Upper lobe of right lung (tissue), 1 donor: ENCODE measurements at places on chromosomes 6 and 20. TPM values are rescaled to one million over a fixed set of nuclear protein-coding genes. Genes with fewer than 3 reads are reported as not detected.

Gene CRISP3
- total RNA-seq: not detected

Gene DACT2
- 2.5 TPM for total RNA-seq

Gene VWA7
- total RNA-seq: 3.4 TPM

Gene PERP
- 33.2 TPM for total RNA-seq

DNA sequence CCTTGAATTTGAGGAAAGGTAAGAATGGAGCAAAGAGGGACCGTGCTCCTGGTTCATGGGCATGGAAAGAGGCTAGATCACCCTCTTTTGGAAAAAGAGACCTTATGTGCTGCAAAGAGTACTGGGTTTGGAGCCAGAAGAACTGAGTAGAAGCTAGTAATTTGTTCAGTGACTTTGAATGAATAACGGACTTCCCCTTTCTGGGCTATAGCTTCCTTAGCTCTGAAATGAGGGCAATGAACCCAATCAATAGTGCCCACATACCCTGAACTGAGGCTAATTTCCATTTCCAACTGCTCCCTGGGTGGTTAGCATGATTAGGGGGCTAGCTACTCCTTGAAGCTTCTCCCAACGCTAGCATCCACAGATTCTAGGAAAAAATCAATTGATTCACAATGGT lies 121.4 kb downstream of the UNC5CL start:
- no peak for DNase-seq

DNA sequence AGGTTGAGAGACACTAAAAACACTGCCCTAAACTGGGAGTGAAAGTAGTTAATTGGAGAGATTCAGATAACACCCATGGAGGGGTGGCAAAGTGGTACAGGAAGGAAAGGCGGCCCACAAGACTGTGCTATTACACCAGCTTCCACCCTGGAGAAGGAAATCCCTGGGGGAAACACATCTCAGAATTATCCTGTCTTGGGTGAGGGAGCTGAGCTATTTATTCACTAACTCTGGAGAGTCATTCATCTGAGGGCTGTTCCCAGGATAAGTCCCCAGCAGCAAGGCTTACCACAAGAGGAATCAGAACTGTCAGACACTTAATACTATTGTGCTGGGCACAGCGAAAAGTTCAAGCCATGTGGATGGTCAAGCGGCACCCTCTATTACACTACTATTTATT lies 9.9 kb downstream of the TBCC start:
- DNase-seq: no peak

DNA sequence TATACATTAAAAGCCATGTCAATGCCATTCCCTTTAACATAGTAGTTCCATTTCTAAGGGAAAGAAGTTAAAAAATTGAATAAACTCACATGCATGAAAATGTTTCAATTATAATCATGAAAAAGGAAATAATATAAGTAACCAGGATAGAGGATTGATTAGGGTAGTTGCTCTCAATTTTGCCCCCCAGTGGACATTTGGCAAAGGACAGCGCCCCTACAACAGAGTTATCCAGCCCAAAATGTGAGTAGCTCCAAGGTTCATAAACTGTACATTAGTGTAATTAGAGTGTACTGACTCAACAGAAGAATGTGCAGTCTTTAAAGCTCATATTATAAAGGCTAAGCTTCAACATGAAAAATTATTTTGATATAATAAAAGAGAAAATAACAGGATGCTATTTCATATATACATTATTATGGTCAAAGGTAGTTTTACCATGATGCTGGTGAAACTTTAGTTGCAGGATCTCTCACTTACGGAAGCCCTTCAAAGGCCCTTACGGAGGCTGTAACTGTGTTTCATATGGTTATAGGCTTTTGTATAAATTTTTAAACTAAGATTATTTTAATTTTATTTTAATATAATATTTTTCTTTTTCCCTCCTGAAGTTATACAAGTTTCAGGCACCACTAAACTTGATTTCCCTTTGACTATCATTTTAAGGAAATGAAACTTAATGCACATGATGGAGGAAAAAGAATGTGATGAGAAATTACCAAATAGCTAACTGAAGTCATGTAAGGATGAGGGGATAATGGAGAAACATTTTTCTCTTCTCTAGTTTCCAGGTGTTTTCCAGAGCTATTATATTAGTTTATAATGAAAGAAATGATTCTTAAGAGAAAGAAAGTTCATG lies 403.6 kb downstream of the PLCB1 start:
- DNase-seq: no peak

GRCh38 chr6:45617441-45617840 lies 239.7 kb upstream of the SUPT3H start:
- DNase-seq: no peak

- DNase-seq: no peak
These were observed 202.5 kb upstream of the SGK1 start for GRCh38 chr6:134520181-134521115.

- no peak for DNase-seq
These were observed 73.2 kb downstream of the LY86 start for GRCh38 chr6:6661684-6662083.

GRCh38 chr6:111766201-111766857 lies 106.9 kb downstream of the FYN start:
- DNase-seq: no peak

DNA sequence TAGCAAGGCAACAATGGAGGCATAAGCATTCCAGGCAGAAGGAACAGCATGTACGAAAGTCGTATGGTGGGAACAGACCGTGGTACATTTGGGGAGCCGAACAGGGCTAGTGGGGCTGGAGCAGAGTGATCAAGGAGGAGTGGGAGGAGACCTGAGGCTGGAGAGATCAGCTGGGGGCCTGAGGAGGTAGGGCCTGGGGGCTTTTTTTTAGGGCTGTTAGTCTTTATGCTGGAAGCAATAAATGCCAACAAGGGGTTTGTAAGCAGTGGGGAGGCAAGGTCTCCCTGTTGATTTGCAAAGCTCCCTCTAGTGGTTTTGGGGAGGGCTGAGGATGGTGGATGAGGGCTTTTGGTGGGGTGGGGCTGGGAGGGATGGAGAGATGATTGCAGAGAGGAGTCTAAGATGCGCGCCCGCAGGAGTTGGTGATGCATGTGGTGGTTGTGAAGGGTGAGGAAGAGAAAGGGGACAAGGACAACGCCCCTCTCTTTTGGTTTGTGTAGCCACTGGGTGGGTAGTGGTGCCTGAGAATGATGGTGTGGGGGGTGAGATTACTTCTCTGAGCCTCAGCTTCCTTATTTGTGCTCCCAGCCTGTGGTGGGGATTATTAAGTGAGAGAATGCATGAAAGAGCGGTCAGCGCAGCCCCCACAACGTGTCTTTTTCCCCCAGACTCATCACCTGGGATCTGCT lies 74.1 kb upstream of the TOX2 start:
- DNase-seq: no peak

- DNase-seq: no peak
These were observed 112.1 kb downstream of the TCP11 start for GRCh38 chr6:35028781-35029769.

- DNase-seq: no peak
These were observed 10.3 kb downstream of the DSE start for GRCh38 chr6:116381000-116381399.

DNA sequence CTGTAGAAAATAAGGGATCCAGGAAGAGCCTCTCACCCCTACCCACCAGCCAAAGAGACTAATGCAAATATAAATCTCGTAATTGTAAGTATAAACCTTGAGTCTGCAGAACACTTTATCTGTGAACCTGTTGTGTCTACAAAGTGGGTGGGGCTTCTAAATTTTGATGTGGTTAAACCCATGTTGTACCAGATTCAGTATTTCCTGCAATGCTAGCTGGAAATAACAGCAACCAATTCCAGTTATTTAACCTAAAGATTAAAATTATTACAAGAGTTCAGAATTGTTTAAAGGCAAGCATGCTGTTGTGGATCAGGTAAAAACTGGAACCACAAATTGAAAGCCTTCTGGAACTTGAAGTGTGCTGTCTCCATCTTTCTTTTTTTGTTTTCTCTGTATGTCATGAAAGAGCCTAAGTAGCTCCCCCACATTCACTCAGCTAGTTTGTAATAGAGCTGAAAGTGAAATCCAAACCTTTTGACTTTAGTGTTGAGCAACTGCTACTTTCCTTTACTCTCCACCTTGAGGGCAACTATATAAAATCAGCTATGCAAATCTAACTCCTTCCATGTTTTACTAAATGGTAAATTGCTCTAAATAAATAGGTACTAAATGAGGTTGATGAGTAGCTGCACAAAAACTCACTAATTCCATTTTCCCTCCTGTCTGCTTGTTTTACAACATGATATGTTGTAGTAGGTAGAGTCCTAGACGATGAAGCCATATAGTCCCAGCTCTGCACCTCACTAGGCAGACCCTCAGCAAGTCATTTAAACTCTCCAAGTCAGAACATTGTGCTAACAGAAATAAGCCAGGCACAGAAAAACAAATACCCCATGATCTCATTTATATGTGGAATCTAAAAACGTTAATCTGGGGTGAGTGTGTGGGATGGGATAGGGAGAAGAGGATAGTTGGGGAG lies 17.9 kb upstream of the THEMIS start:
- DNase-seq: no peak

- no peak for DNase-seq
These were observed 115.3 kb downstream of the LCA5 start for GRCh38 chr6:79421707-79422484.

GRCh38 chr6:36113703-36114102 lies 16.6 kb upstream of the MAPK13 start:
- DNase-seq: no peak

- DNase-seq: no peak
These were observed 122.9 kb downstream of the PDE7B start for GRCh38 chr6:135974426-135974825.

DNA sequence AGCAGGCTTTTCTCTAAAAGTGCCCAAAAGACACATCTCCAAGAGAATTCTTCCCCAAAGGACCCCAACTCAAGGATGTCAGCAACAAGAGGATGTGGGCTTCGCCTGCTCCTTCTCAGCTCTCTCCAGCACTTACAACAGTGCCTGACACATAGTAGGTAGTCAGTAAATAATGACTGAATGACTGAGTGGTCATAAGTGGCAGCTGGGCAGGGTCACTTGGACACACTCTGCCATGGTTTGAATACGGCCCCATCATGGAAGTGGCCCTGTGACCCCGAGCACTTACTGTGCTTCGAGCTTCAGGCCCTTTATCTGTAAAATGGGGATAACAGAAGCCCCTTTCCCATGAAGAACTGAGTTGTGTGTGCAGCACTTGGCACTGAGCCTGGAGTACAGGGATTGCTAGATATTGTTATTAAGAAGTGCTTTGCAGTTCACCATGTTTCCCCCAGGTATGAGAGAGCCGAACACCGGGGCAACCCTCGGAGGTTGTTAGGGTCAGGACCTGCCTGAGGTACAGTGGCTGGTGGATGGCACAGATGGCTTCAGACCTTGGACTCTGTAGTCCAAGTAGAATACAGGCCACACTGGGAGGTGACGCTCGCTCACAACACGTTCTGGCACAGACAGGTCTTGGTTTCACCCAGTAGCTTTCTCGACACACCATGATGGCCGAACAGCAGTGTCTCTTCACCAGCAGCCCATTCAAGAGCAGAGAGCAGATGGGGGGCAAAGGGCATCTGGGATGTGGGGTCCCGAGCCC lies 56.0 kb downstream of the NOL4L start:
- no peak for DNase-seq

GRCh38 chr6:37129566-37129965 lies 40.4 kb upstream of the PIM1 start:
- no peak for DNase-seq

DNA sequence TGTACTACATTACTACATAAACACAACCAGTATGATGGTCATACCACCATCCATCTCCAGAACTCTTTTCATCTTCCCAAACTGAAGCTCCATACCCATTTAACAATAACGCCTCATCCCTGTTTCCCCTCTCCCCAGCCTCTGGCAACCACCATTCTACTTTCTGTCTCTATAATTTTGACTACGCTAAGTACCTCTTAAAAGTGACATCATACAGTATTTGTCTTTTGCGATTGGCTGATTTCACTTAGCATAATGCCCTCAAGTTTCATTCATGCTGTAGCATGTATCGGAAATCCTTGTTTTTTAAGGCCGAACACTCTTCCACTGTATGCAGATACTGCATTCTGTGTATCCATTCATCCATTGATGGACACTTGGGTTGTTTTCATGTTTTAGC lies 29.7 kb downstream of the GABRR1 start:
- DNase-seq: no peak

DNA sequence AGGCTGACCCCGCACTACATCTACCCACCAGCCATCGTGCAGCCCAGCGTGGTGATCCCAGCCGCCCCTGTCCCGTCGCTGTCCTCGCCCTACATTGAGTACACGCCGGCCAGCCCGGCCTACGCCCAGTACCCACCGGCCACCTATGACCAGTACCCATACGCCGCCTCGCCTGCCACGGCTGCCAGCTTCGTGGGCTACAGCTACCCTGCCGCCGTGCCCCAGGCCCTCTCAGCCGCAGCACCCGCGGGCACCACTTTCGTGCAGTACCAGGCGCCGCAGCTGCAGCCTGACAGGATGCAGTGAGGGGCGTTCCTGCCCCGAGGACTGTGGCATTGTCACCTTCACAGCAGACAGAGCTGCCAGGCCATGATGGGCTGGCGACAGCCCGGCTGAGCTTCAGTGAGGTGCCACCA lies 16.4 kb downstream of the RBM38 start:
- DNase-seq: no peak

- DNase-seq: no peak
These were observed 16.7 kb upstream of the IRAK1BP1 start for GRCh38 chr6:78850621-78851020.

GRCh38 chr20:50283922-50284810 lies 93.5 kb downstream of the CEBPB start:
- DNase-seq: peak; percentile 90

DNA sequence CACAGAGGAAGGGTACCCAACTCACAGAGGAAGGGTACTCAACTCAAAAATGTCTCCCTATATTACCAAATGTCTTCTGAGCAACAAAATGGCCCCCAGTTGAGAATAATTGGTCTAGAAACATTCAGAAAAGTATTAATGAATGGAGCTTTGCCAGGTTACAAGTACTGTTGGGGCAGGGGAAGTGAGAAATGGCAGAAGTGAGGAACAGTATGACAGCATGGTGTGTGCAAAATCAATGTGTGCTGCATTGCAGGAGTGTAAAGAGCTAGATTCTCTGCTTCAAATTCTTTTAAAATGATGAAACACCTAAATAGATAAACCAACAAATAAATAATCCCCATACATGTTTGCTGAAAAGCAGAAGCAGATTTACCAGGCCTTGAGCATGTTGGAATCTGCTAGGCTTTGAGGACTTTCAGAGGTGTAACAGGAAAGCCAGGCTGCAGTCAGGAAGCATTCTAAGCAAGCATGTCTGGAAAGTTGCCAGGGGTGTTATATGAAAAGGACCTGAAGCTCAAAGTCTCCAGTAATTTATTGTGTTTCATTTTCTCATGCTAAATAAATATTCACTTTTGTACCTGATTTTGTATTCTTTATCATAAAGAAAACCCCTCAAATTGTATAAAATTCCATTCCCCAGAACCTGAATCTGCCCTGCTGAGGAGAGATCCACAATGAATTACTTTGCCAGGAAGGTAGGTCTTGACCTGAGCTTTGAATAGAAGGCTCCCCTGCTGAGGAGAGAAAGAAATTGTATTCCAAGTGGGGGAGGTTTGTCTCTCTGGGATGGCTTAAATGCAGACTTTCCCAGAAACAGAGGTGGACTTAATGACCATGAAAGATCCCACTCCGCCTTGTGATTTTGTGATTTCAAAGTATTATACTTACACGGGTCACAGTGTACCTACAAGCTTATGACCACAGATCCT lies 265.0 kb upstream of the MARCKS start:
- no peak for DNase-seq

- DNase-seq: no peak
These were observed 32.8 kb upstream of the SSTR4 start for GRCh38 chr20:23002276-23002675.
